ENCODE measurements at places on chromosomes 3 and 15.

DNA sequence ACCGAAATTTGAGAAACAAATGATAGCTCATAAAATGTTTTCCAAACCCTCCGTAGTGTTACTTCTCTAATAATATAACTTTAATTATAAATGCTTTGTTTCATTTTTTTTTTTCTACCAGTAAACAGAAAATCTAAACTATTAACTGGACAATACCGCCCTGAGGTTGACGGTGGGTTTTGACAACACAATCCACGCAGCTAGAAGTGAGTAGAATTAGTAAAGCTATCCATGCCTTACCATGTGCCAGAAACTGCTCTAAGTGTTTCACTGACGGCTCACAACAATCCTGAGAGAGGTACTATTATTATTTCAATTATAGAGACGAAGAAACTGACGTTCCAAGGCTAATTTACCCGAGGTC lies 410 bp downstream of the NDUFAF1 start:
- no peak for DNase-seq

- no peak for DNase-seq
Observed at GRCh38 chr3:170585937-170586310, at the start of gene SLC7A14. TSS of gene SLC7A14 (minus strand) at chr3:170586075. CDS start at chr3:170526936, 59,139 bp downstream.

DNA sequence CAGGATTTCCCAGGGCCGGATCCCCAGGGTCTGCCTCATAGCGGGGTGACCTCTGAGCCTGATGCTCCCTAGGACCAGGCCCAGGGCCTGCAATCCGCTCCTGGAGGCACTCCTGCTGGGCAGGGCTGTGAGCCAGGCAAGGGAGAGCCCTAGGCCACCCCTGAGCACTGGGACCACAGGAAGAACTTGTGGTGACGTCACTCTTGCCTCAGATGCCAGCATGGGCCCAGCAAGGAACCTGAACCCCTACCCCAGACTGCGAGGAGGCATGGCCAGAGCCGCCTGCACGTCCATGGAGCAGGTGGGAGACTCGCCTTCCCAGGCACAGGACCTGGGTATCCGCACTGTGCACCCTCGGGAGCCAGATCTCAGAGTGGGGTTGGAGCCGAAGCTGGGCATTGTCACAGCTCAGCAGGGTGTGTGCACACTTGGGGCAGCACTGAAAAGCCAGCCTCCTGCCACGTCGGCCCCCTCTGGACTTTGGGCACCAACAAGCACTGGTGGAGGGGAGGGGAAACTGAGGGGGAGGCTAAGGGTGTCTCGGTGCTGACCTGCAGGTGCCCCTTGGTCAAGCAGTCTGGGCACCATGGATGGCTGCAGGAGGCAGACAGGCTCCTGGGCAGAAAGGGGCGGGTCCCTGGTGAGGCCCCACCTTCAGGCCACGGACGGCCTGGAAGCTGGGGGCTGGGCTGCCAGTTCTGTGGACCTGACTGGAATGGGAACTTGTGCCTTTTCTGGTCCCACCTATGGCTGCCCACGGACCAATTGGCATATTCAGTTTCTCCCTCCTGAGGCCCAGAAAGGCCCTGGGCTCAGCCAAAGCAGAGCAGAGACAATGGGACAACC lies 49.3 kb downstream of the SLC6A20 start:
- no peak for DNase-seq

GRCh38 chr15:35195649-35196048 lies 110.6 kb upstream of the NANOGP8 start:
- no peak for DNase-seq

DNA sequence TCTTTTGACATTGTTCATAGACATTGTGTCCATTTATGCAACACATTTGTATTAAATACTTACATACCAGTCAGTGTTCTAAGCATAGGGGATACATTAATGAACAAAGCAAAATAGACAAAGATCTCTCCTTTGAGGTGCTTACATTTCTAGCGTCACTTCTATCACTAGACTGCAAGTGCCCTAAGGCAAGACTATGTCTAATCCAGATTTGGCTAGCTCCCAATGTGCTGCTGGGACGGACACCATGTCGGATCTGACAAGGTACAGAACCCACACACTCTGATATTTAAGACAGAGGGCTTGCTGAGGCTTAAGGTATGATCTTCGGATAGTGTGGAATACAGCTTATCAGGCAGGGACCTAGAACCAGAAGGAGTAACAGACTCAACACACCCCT lies 41.4 kb downstream of the MYLK start:
- DNase-seq, result no peak

- DNase-seq, result no peak
Observed at GRCh38 chr3:50676031-50676705, 1.4 kb downstream of the DOCK3 start.

DNA sequence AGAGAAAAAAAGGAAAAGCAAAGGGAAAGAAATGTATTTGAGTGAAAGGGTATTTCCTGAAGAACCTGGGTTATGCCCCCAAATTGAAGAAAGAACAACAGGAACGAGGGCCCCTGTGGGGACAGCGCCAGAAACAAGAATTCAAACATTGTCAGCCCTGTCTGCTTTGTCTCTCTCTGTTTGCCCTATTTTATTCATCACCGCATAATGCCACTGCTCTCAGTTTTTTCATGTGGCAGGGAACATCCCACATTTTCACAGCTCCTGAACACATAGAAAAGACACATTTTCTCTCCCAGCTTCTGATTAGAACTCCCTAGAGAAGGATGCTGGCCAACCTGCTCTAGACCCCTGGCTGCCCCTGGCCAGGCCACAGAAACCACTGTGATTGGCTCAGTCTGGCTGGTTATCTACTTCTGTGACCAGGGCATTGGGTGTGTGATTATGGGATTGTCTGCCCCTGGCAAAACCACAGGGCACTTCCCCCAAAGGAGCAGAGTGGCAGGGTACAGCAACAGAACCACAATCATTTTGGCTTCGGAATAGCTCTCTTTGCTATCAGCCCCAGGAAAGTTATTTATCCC lies 31.3 kb upstream of the CCDC54 start:
- no peak for DNase-seq

DNA sequence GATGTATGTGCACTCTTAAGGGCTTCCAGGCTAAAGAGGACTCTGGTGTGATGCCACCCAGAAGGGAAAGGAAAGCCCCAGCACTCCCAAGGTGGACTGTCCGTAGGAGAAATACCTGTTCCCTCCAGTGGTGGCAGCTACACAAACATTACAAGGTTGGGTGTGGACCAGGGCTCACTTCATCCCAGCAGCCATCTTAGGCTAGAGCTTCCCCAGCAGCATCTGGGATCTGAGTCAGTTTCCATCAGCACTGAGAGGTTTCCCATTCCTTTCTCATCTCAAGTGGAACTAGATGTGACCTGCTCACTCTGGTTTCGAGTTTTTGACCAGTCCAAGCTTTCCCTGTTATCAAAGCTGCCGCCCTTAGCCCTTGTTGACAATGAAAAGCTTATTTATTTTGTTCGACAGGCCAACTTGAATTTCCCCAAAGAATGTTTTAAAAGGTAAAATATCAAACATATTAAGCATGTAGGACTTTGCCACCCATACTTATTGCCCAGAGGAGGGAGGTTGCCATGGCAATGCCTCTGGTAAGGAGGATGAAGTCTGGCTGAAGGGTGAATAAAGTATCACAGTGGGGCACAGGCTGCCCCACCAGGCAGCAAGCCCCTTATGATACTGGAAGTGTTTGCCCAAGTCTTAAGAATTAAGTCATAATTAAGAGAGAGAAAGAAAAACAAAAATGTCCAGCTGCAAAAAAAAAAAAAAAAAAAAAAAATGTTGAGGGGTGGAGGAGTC lies 28.9 kb downstream of the CLDN18 start:
- no peak for DNase-seq

GRCh38 chr3:86056962-86057361 lies 934.0 kb downstream of the VGLL3 start:
- no peak for DNase-seq

DNA sequence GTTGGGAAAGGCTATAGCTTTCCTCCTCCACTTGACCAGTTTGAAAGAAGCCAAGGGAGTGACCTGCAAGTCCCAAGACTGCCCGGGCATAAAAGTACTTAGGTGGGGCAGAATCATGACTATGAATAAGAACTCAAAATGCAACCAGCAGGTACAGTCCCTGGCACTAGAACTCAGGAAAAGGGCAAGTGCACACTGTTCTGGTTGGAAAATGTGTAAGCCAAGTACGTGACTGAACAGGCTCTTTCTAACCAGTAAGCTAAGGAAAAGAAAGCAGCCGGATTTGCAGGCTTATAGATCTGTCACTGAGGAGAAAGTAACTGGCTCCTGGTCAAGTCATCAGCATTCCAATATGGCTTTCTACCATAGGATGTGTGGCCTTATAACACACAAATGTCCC lies 101.2 kb upstream of the SLC4A7 start:
- DNase-seq, result no peak

DNA sequence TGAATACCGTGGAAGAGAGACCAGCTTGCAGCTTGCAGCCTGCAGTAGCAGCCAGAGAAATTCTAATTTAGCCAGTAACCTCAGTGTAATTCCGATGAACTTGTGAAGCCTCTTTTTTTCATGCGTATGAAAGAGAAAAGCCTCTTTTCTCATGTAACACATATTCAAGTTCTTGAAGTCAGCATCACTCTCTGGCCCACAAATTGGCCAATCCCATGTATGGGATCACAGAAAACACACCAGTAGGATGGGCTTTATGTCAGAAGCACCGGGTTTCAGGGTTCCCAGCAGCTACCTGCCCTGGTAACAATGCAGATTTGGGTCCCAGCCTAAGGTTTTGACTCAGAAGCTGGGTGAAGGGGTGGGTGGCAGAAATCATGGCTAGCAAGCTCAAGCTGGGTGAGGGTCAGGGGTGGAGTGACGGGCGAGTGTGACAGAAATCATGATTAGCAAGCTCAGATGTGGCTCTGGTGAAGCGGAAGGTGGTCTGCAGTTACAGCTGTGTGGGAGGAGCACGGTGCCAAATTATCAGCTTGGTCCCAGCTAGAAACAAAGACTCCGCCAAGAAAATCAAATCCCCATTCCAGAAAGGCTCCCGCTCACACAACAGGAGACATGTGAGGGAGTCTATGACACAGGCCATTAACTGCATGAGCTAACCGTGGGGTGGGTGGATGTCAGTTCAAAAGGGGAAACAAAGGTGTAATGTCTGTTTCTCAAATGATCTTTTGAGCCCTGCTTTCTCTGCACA lies 86.6 kb downstream of the SNRK start:
- no peak for DNase-seq

- DNase-seq, result no peak
Observed at GRCh38 chr3:43132870-43133636, 27.2 kb upstream of the POMGNT2 start.

GRCh38 chr3:155581579-155581978 lies 163.3 kb downstream of the PLCH1 start:
- no peak for DNase-seq

GRCh38 chr3:152097120-152097519 lies 171.6 kb upstream of the MBNL1 start:
- no peak for DNase-seq

GRCh38 chr3:189911001-189911400 lies 209.7 kb downstream of the P3H2 start:
- DNase-seq, result no peak

DNA sequence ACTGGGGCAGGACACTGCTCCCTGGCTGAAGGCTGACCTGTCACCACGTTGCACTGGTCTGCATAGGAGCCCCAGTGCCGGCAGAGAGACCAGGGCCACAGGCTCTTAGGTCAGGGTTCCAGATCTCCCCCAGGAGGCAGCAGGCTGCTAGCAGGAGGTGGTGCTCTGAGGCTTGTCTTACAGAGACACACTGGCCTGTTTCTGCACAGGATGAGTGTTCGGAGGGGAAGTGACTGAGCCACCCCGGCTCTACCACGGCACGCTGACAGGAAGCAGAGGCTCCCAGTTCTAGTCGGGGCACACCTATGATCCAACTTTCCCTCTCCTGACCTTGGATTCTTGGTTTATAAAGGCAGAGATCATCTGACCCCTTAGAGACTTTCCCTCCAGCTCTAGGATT lies 8.6 kb downstream of the FBXL22 start:
- no peak for DNase-seq

GRCh38 chr3:17039594-17039993 lies 154.8 kb downstream of the PLCL2 start:
- no peak for DNase-seq

DNA sequence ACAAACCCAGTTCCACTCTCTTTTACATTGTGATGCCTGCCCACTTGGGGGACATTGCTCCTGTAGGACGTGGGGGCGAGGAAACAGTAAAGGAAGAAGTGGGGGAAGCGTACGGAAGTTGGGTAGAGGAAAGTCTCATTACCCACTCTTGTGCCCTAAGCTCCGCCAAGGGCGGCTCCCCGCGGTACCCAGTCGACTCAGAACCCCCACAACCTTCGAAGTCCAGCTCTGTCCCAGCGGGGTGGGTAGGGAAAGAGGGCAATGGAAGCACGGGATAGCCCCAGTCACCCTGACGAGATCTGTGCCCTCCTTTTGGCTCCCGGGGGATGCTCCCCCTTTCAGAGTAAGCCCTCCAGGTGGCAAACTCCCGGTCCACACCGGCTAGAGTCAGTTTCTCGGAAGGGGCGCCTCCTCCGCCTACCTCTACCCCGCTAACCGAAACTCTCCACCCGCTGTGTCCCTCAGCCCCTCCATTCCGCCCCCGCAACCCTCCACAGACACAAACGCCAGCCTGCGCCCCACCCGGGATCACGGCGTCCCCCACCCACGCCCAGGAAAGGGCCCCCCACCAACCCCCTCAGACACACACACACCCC lies 527 bp downstream of the CSNK1G1 start:
- DNase-seq, result no peak

DNA sequence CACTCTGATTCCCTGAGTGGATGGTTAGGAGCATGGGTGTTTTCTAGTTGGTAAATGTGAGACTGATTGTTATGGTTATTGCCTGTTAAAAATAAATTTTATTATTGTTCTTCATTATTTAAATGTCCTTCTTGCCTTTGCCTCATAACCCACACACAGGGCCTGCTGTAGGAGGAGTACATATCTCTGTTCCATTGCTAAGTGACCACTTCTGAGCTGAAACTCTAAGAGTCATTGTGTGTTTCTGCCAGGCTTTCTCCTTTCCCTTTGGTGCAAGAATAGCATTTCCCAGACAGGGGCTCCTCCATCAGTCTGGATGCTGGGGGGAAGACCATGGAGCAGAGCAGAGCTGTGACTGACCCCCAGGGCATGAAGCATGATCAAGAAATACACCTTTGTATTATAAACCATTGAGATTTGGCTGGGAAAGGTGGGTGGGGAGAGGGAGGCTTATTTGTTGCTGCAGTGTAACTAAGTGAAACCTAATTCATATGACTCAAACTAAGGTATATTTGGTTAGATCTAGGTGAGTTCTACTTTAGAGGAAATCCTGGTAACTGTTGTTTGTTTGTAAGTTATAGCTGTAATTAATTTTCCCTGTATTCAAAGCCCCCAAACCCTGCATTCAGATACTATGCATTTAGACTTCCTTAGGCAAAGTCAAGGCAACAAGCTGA lies 137.4 kb downstream of the TGFBR2 start:
- no peak for DNase-seq

GRCh38 chr3:119349354-119350041 lies 55.3 kb downstream of the ARHGAP31 start:
- no peak for DNase-seq

- no peak for DNase-seq
Observed at GRCh38 chr15:47326410-47327333, 390.6 kb upstream of the SEMA6D start.

DNA sequence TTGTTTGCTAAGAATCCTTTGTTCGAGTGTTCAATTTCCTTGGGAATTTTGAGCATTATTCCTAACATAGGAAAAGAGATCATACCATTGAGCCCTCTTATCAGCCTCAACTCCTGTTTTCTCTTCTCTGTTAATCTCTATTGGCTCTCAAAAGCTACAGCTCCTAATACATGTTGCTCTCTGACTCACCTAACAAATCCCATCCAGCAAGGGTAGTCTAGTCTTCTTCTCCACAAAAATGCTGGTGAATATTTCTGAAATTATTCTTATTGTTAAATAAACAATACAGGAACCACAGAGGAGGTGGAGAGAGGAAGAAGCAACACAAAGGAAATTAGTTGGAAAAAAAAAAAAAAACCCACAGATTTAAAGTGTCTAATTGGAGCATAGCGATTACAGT lies 325.8 kb upstream of the NAALADL2 start:
- DNase-seq, result no peak
